ENCODE measurements at places on chromosomes 13 and 19.

- no peaks in the 10 kb centered on the region for H3K27me3 ChIP-seq
- DNase-seq = no peak
- peaks cover 98% of the 10 kb centered on the region for H3K4me1 ChIP-seq
- H3K4me3 ChIP-seq = no peak overlapping the region
- no peaks in the 10 kb centered on the region for H3K36me3 ChIP-seq
Observed at GRCh38 chr19:15291548-15292021, 40.8 kb downstream of the BRD4 start.

- H3K36me3 ChIP-seq = no peaks in the 10 kb centered on the region
- DNase-seq = no peak
- H3K4me3 ChIP-seq = no peak overlapping the region
- H3K27me3 ChIP-seq = no peaks in the 10 kb centered on the region
- H3K4me1 ChIP-seq = no peaks in the 10 kb centered on the region
- no peak overlapping the region for H3K27ac ChIP-seq
Observed at GRCh38 chr13:37409756-37410155, 188.8 kb downstream of the POSTN start.

GRCh38 chr13:70964874-70965273, 856.6 kb upstream of the KLHL1 start:
- no peak for DNase-seq
- H3K27me3 ChIP-seq = no peaks in the 10 kb centered on the region
- H3K4me1 ChIP-seq = no peaks in the 10 kb centered on the region
- H3K4me3 ChIP-seq = no peak overlapping the region

DNA sequence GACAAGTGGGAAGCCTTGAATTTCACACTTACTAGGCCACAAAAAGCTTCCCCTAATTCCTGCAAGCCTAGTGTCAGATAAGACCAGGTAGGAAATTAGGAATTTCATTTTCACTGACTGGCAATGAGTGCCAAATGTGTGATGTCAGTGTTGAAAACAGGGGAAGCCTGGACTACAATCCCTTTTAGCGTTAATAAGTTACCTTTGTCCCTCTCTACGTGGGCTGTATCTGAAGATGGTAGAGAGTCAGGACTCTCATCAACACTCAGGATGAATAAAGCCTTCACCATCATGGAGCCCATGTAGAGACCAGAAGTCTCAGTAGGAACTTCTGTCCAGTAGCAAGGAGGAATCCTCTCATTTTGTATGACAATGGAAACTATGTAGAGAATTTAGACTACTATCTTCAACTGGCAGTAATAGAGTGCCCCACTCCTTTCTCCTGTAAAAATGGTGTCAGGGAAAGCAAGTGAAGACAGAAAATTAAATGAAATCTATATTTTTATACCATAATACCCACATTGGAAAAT, 324.1 kb upstream of the KLHL1 start:
- H3K36me3 ChIP-seq = no peaks in the 10 kb centered on the region
- no peak overlapping the region for H3K27ac ChIP-seq
- no peaks in the 10 kb centered on the region for H3K4me1 ChIP-seq
- no peaks in the 10 kb centered on the region for H3K27me3 ChIP-seq
- no peak for DNase-seq

DNA sequence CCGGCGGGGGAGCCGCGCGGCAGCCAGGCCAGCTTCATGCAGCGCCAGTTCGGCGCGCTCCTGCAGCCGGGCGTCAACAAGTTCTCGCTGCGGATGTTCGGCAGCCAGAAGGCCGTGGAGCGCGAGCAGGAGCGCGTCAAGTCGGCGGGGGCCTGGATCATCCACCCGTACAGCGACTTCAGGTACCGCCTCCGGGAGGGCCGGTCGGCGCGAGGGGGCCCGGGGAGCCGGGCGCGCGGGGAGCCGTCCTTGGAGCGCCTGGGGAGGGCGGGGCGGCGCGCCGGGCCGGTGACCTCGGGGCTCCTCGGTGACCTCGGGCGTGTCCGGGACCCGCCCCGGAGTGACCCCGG, 690 bp downstream of the HCN2 start:
- no peak overlapping the region for H3K27ac ChIP-seq
- H3K4me1 ChIP-seq = peaks cover 23% of the 10 kb centered on the region
- DNase-seq = no peak

DNA sequence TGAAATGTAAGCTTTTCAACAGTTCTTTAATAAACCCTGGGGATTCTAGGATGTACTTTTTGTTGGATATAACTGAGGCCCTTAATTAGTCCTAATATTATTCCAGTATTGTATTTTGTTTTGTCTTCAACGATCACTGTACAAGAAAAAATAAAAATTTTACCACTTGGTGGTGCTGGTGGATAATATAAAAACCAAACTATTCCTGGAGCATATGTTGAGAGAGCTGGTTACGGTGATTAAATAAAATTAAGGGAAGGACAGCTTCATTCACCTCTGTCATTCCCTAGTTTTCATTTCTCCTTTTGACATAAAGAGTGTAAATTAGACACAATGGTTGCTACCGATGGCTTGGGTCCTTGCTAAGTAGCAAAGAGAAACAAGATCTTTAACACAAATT, 598.6 kb upstream of the PCDH20 start:
- H3K4me3 ChIP-seq = no peak overlapping the region
- DNase-seq = no peak
- no peak overlapping the region for H3K27ac ChIP-seq
- H3K36me3 ChIP-seq = no peaks in the 10 kb centered on the region
- H3K4me1 ChIP-seq = no peaks in the 10 kb centered on the region
- H3K27me3 ChIP-seq = no peaks in the 10 kb centered on the region

GRCh38 chr13:51807041-51807440, 3.1 kb upstream of the DHRS12 start:
- peaks cover 37% of the 10 kb centered on the region for H3K4me1 ChIP-seq
- DNase-seq = no peak
- H3K27ac ChIP-seq = no peak overlapping the region
- H3K27me3 ChIP-seq = no peaks in the 10 kb centered on the region
- H3K4me3 ChIP-seq = no peak overlapping the region

DNA sequence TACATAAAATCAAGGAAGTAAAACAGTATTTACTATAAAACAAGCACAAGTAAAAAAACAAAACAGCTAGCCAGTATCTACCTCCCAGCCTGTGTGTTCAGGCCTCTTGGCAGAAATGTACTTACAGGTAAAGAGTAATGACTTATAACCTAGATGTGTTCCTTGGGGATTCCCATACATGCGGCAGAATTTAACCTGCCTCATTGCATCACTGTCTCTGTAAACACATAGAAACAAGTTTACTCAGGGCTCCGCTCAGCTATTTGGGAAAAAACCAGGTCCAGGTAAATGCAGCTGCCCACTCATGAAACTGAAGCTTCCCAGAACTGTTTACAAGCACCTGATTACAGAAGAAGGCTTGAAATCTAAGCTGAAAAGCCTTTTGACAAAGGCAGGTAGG, 50.7 kb upstream of the SERP2 start:
- H3K27me3 ChIP-seq = no peaks in the 10 kb centered on the region
- H3K36me3 ChIP-seq = no peaks in the 10 kb centered on the region
- DNase-seq = no peak

GRCh38 chr13:83221256-83221655, 661.0 kb downstream of the SLITRK1 start:
- no peak for DNase-seq
- H3K27ac ChIP-seq = no peak overlapping the region
- no peaks in the 10 kb centered on the region for H3K36me3 ChIP-seq
- no peaks in the 10 kb centered on the region for H3K27me3 ChIP-seq
- H3K4me1 ChIP-seq = no peaks in the 10 kb centered on the region

DNA sequence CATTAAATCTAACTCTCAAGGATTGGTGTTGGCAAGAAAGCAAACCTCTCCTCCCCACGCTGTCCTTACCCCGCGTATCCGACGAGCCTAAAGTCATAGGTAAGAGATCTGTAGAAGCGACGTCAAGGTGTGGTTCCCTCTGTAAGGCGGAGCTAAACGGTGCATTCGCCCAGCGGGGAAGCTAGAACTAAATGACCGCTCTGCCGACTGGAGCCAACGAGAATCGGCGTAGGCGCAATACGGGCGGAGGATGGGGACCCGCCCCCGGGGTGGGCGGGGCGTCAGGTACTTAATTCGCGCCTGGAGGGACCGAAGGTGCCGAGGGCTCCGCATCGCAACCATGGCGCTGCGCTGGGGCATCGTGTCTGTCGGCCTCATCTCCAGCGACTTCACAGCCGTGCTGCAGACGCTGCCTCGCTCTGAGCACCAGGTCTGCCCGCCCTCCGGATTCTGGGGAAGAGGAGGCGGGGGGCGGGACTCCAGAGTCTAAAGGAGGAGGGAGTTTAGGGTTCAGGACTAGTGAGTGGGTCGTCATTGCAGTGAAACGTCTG, at the start of gene DHDH:
TSS of gene DHDH (plus strand) at position 318 of the 551 bp plus-strand sequence. CDS start at position 341, 23 bp downstream.
- H3K36me3 ChIP-seq = no peaks in the 10 kb centered on the region
- H3K27me3 ChIP-seq = no peaks in the 10 kb centered on the region
- H3K4me3 ChIP-seq = peak within 1 kb of the TSS; percentile 22
- H3K27ac ChIP-seq = no peak within 1 kb of the TSS
- peaks cover 12% of the 10 kb centered on the region for H3K4me1 ChIP-seq

DNA sequence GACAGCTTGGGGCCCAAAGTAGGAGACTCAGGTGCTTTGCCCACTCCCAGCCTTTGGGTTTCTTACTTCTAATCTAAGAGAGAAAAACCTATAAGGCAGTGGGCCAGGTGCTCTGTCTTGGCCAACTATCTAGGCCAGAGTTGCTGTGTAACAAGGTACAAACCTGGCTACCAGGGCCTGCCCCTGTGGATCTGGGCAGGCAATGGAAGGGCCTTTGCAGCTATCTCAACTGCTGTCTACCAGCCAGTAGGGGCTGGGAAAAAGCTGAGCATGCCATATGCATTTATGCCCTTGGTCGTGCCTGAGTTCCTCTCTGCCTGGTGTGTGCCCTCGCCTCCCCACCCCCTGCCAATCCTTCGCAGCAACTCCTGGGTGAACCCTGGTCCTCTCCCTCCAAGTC, 16.7 kb upstream of the SERPINE3 start:
- H3K36me3 ChIP-seq = no peaks in the 10 kb centered on the region
- no peaks in the 10 kb centered on the region for H3K27me3 ChIP-seq
- no peaks in the 10 kb centered on the region for H3K4me1 ChIP-seq
- no peak overlapping the region for H3K4me3 ChIP-seq
- DNase-seq = no peak

GRCh38 chr19:14337510-14337909, 43.7 kb upstream of the ADGRE5 start:
- H3K36me3 ChIP-seq = no peaks in the 10 kb centered on the region
- no peaks in the 10 kb centered on the region for H3K4me1 ChIP-seq
- H3K27me3 ChIP-seq = no peaks in the 10 kb centered on the region
- H3K27ac ChIP-seq = no peak overlapping the region
- no peak for DNase-seq

DNA sequence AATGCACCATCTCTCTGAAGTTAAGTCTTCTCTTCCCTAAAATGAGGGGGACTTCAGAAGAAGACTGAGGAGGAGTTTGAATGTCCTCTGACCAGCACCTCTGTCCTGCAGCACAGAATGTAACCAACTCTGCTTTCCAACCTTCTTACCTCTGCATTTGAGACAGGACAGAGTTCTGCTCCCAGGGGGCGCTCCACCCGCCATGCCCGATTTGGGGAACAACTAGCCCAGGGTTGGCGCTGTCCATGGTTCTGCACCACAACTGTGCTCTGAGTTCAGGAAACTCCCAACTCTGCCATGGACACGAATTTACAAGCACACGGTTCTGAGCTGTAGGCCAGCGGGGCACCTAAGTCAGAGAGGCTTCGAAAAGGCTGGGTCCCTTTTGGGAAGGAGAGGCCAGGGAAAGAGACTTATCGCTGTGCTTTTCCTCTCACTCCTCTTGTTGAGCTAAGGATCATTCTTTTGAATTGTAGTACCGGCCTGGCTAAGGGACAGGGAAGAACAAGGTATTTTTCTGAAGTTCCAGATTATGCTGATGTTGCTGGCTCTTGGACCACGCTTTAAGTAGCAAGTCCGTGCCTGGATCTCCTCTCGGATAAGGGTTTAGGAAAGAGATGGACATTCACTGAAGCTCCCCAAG, 22.2 kb downstream of the SIGLEC5 start:
- H3K27ac ChIP-seq = no peak overlapping the region
- no peak for DNase-seq
- H3K4me1 ChIP-seq = no peaks in the 10 kb centered on the region
- H3K4me3 ChIP-seq = no peak overlapping the region
- H3K27me3 ChIP-seq = no peaks in the 10 kb centered on the region

DNA sequence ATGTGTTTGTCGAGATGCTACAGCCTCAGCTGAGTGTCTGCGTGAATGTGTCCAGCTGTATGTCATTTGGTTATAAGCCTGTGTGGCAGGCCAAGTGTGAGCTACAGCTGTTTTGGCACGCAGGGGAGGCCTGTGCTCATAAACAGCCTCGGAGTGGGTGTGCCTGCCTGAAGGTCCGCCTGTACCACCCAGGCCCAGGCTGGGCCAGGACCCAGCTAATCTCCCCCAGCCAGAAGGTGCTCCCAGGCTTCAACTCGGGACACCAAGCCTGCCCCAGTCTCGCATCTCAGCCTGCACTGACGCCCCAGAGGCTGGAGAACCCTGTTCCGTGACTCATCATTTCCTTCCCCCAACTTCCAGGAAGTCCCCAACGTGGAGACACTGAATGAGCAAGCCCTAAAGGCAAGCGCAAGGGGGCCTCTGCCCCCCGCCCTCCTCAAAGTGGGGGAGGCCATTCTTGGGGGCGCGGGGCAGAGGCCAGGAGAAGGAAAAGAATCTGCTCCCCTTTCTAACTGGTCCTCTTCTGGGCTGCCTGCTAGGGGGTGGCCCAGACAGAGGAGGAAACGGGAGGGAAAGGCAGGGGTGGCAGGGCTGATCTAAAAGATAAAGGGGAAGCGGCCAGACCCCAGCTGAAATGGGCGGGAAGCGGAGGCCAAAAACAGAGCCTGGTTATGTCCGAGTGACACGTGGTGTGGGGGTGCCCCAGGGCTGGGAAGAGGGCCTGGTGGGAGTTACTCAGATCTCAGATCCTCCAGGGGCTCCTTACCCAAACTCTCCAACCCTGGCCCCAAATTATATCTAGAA, 2.0 kb downstream of the SLC1A5 start:
- H3K4me3 ChIP-seq = peak overlapping the region; percentile 60
- H3K4me1 ChIP-seq = no peaks in the 10 kb centered on the region
- peak; percentile 90 for DNase-seq

- no peaks in the 10 kb centered on the region for H3K27me3 ChIP-seq
- no peaks in the 10 kb centered on the region for H3K4me1 ChIP-seq
Observed at GRCh38 chr13:20997301-20998161, 63.9 kb downstream of the LATS2 start.

DNA sequence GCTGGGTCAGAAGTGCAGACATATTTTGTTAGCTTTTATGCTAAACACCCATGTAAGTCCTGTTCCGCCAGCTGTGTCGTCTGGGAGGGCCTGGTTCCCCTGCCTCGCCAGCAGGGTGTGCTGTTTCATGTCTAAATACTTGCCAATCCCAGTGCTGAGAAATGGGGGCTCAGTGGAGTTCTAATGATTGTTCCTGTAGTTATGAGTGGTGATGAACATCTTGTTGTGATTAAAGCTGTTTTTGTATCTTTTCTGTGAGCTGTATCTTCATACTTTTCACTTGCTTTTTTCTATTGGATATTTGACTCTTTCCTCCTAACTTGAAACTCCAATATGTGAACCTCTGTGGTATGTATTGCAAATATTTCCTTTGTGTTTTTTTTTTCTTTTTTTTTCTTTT, 32.7 kb downstream of the KDM4B start:
- H3K4me1 ChIP-seq = no peaks in the 10 kb centered on the region
- H3K36me3 ChIP-seq = peaks cover 11% of the 10 kb centered on the region
- DNase-seq = no peak

- no peaks in the 10 kb centered on the region for H3K27me3 ChIP-seq
- H3K4me3 ChIP-seq = peak overlapping the region; percentile 34
- no peaks in the 10 kb centered on the region for H3K4me1 ChIP-seq
- DNase-seq = no peak
- H3K27ac ChIP-seq = peak overlapping the region; percentile 52
Observed at GRCh38 chr19:50204811-50205675, 1.6 kb downstream of the MYH14 start.

GRCh38 chr19:30225676-30226463, 146.3 kb upstream of the ZNF536 start:
- no peaks in the 10 kb centered on the region for H3K4me1 ChIP-seq
- H3K27ac ChIP-seq = peak overlapping the region; percentile 14
- H3K36me3 ChIP-seq = no peaks in the 10 kb centered on the region
- DNase-seq = no peak
